Epithelial cell of esophagus (primary cell): ENCODE measurements at places on chromosomes 1 and 21.

DNA sequence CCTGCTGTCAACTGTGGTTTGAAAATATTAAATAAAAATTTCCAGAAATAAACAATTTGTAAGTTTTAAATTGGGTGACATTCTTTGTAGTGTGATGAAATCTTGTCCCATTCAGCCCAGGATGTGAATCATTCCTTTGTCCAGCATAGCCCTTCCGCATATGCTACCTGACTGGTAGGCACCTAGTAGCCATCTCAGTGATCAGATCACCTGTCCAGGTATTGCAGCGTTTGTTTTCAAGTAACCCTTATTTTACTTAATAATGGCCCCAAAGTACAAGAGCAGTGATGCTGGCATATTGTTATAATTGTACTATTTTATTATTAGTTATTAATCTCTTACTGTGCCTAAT, 351.6 kb upstream of the B3GALT2 start:
- peak; percentile 58 for DNase-seq

GRCh38 chr1:24912376-24913273, 17.5 kb downstream of the RUNX3 start:
- no peak for DNase-seq

- DNase-seq: no peak
Measured at GRCh38 chr1:5985250-5985649, 7.0 kb downstream of the NPHP4 start.

- DNase-seq: no peak
Measured at GRCh38 chr1:30172757-30173156, 550.6 kb downstream of the MATN1 start.

DNA sequence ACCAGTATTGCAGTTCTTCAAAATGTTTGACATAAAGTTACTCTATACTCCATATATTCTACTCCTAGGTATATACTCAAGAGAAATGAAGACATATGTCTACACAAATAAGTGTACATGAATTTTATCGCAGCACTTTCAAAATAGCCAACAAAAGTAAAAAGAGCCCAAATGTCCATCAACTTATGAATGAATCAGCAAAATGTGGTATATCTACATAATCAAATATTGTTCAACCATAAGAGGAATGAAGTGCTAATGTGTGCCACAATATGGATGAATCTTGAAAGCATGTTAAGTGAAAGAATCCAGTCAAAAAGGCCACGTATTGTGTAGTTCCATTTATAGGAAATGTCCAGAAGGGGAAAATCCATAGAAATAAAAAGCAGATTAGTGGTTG, 98.6 kb upstream of the F3 start:
- no peak for DNase-seq

DNA sequence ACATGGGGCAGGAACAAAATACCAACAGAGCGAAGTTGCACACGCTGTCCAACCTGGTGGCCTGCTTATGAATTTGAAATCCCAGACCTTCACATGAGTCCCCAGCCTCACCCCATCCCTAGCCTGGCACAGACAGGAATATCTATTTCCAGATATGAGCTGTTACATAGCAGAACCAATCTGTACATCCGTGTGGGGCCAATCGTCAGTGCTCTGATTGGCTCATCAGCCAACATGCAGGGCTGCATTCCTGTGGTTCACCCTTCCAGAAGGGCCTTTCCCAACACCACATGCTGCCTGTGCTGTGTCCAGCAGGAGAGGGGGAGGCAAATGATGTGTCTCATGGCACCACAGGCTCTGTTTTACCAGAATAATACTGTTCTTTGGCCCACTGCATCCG, 31.3 kb downstream of the CCN1 start:
- peak; percentile 98 for DNase-seq

- no peak for DNase-seq
Measured at GRCh38 chr1:91884459-91885212, 1.3 kb downstream of the TGFBR3 start.

GRCh38 chr1:161260376-161261260, 2.1 kb downstream of the PCP4L1 start:
- DNase-seq: peak; percentile 53

DNA sequence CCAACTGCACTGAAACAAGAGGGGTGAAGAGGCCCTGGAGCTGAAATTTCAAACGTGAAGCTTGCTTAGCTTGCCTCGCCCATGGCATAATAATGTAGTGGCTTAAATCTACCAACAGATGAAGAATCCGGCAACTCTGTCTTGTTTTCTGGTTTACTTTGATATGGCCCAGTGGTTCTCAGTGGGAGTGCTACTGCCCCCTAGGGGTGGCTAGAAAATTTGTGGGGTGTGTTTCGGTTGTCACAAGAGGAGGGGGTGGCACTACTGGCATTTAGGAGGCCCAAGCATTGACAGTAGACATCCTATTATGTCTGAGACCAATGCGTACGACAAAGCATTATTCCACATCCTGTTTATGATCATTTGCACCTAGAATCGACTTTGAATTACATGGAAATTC, 51.9 kb upstream of the C8B start:
- no peak for DNase-seq

GRCh38 chr1:196655071-196655470, 3.2 kb downstream of the CFH start:
- no peak for DNase-seq

DNA sequence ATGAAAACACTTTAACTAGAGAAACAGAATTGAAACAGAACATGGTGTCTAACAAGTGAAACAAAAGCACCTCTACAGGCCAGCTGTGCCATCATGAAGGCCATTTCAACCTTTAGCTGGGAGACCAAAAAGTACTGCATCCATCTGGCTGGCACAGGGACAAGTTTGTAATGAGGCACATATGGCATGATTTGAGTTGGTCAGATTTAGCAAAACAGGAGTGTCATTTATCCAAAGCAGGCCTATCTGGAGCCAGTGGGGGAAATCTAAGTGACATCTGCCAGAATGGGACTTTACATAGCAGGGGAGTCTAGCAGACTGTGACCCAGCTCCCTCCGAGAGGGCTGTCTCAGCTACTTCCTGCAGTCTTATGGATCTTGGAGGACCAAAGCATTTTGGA, 51.9 kb downstream of the DNTTIP2 start:
- no peak for DNase-seq

GRCh38 chr1:205709059-205709398, 28.7 kb upstream of the SLC45A3 start:
- no peak for DNase-seq

DNA sequence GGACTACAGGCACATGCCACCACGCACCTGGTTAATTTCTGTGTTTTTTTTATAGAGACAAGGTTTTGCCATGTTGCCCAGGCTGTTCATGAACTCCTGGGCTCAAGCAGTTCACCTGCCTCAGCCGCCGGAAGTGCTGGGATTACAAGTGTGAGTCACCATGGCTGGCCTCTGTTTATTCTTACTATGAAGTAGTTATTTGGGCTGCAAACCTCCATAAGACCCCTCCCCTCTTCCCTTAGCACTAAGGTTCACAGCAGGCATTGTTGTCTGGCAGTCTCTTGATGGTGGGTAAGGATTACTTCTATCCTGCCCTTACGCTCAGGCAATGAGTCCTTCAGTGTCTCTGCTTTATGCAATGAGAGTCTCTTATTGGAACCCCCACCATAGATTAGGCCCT, 51.8 kb downstream of the ANGPTL1 start:
- peak; percentile 23 for DNase-seq

DNA sequence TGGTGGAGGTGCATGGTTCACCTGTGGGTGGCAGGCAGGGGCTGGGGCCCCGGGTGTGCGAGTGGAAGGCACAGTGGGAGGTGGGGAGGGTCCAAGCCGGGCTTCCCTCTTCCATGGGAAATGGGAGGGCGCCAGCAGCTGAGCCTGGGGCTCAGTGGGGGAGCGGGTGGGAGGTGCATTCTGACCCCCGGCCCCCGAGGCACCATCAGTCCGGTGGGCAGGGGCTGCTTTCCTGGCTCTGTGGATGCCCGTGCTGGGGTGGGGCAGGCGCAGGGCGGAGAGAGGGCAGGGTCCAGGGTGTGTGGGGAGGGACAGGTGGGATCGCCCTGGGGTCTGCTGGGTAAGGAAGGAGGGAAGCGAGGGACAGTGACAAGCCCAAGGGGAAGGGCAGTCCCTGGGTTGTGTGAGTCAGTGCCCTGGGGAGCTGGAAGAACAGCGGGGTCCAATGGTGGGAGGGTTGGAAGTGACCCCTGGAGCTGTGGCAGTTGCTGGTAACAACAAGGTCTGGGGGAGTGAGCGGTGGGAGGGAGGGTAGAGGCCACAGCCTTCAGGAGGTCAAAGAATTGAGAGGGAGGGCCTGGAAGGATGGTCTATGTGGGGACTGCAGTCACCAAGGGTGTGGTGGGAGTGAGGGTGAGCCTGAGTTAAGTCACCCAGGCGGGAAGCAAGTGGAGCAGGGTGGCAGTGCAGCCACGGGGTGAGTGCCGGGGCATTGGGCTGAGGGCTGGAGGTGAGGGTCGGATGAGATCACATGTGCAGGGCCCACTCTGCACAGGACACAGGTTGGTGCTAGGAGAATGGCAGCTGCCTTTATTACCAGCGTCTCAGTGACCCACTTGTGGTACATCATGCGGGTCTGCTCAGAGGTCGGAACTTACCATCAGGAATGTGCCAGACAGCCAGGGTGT, 29.6 kb downstream of the LHX4 start:
- no peak for DNase-seq

- DNase-seq: no peak
Measured at GRCh38 chr1:38201431-38201830, 154.8 kb upstream of the POU3F1 start.

DNA sequence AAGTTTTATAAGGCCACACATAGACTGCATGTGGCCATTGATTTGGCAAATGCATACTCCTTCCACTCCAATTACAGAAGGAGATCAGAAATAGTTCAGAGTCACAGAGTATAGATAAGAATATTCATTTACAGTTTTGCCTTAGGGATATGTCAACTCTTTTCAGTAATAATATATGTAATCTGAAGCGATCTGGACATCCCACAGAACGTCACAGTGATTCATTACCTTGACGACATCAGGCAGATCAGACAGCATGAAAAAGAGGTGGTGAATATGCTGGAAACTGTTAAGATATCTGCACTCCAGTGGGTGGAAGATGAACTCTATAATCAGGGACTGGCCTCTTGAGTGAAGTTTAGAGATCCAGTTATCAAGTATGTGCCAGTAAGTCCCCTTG, 240.4 kb downstream of the DPYD start:
- DNase-seq: no peak

DNA sequence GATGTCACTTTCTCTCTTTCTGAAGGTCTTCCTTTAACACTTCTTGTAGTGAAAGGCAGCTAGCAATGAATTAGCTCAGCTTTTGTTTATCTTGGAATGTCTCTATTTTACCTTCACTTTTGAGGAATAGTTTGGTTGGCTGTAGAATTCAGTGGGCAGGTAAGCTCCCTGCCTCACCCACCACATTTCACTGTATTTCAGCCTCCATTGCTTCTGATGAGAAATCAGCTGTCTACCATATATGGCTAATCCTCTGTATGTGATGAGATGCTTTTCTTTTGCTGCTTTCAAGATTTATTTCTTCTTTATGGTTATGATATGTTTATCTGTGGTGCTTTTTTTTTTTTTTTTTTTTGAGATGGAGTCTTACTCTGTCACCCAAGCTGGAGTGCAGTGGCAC, 70.1 kb downstream of the MRPL39 start:
- no peak for DNase-seq

GRCh38 chr21:46368533-46369285, 44.8 kb downstream of the PCNT start:
- DNase-seq: no peak

DNA sequence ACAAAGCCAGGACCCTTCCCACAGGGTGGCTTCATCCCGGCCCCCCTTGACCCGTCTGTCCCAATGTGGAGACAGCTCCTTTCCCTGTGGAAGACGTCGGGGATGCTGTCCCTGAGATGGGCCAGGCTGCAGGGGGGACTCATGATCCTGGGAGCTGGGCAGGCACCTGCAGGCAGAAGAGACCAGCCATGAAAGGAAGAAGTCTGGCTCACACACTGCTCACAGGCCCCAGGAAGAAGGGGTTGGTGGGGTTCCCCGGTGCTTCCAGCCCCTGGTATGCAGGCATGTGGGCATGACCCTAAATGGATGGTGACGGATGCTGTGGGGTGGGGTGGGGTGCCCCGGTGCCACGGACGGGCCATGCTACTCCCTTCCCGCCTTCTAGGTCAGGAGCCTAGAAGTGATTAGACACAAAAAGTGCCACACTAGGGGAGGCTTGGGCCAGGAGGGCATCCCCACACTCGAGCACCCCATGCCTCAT, 8.3 kb downstream of the ACTRT2 start:
- no peak for DNase-seq

GRCh38 chr1:178238722-178239510, 145.0 kb downstream of the RASAL2 start:
- DNase-seq: peak; percentile 99

DNA sequence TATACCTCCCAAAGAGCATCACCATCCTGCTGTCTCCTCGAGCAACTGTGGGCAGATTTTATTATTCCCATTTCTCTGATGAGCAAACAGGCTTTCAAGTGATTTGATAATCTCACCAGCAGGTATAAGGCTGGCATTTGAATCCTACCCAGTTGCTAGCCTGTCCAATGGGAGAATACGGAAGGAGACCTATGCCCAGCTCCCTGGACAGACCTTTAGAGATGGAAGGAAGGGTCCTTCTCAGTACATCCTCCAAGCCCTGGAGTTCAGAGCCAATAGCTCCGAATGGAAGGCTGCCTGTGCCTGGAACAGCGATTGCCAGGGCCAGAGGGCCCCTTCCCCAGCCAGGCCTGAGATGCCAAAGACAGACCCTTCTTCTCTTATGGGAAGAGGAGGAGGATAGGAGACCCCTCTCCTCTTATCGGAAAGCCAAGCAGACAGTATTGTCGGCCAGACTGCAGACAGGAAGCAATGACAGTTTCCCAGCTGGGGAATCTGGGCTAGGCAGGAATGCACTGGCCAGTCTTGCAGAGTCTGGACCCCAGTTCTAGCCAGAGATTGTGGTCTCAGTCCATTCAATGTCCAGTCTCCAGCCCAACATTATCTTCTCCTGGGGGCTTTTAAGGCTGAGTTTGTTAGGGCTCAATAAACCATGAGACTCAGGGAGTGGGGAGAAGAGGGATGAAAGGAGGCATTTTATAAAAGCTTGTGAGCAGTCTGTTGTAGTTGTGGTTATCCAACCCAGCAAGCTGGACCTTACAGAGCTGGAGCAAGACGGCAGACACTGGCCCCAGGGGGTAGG, 2.0 kb downstream of the IFFO2 start:
- DNase-seq: no peak

DNA sequence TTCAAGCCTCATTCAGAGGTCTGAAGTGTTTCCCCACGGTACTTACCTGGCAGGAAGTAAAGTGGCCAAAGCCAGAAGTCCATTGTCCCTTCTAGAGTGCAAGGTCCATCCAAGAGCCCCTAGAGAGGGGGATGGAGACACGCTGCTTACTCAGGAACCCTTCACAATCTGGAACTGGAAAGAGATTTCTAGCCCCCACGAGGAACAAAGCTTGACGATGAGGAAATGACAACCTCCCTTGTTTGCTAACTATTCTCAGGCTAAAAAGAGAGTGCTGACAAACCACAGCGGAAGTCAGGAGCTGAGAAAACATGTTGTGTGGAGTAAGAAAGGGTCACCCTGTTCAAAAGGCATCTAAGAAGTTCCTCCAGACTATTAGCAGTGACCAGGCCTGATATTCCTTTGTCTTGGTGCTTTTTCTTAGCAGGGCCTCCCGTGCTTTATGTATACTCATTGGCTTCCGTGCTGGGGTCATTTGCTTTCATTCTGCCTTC, at the start of gene FCMR:
Gene FCMR, minus strand, starts transcription at position 170 of the 494 bp plus-strand sequence. Its CDS starts 87 bp downstream, at position 83.
- DNase-seq: peak; percentile 32

GRCh38 chr21:29378832-29379231, 80.1 kb downstream of the BACH1 start:
- DNase-seq: peak; percentile 19
